Subcutaneous adipose tissue (tissue), 4 donors: ENCODE measurements at places on chromosomes 5 and 9. TPM values are rescaled to one million over a fixed set of nuclear protein-coding genes. Genes with fewer than 3 reads are reported as not detected.

Gene F12
- not detected for total RNA-seq

Gene PCDHA1
- total RNA-seq: not detected

Gene BTNL3
- not detected for total RNA-seq

Gene ENDOG
- 29.8 TPM for total RNA-seq

Gene IQGAP2
- 16.8 TPM for total RNA-seq

Gene KIF12
- total RNA-seq: not detected

Gene STPG3
- not detected for total RNA-seq

Gene TTC33
- total RNA-seq: 18.5 TPM

Gene ADGRD2
- not detected for total RNA-seq

Gene HSPB3
- total RNA-seq: not detected

Gene MARCOL
- not detected for total RNA-seq

Gene FTMT
- not detected for total RNA-seq

Gene CSF1R
- 104 TPM for total RNA-seq

Gene ZNF658
- 3.6 TPM for total RNA-seq

Gene NUTM2G
- not detected for total RNA-seq

Gene SLC34A1
- total RNA-seq: not detected

Gene LOX
- total RNA-seq: 161 TPM

Gene GPR150
- 0.33 TPM for total RNA-seq

Gene ADAMTS13
- 2.0 TPM for total RNA-seq

Gene ZFP2
- total RNA-seq: 1.8 TPM

Gene SPATA31E1
- not detected for total RNA-seq
